ENCODE measurements at places on chromosomes 5 and 9. TPM values are rescaled to one million over a fixed set of nuclear protein-coding genes. Genes with fewer than 3 reads are reported as not detected.

Gene RBM27
- 25.3 TPM for total RNA-seq

Gene ZNF79
- 14.6 TPM for total RNA-seq

Gene COL15A1
- total RNA-seq = 104 TPM

Gene CCDC107
- 88.9 TPM for total RNA-seq

Gene CCIN
- total RNA-seq = not detected

Gene LTC4S
- total RNA-seq = 5.0 TPM

Gene PRKAA1
- 90.3 TPM for total RNA-seq

Gene PDGFRB
- 54.9 TPM for total RNA-seq

Gene TMEM252
- total RNA-seq = not detected

DNA sequence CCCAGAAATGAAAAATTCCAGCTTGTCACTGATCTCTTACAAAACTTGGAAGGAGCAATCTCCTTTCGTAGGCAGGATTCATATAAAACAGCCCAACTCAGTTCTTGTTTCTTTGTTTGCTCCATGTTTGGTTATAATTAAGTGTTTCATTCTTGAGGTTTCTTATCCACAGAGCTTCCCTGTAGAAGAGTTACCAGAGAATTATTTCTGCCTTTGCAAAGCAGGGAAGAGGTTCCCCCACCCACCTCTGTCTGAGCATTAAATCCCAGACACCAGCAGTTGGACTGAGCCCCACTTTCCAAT lies 34.1 kb upstream of the RAI14 start:
- DNase-seq = no peak

DNA sequence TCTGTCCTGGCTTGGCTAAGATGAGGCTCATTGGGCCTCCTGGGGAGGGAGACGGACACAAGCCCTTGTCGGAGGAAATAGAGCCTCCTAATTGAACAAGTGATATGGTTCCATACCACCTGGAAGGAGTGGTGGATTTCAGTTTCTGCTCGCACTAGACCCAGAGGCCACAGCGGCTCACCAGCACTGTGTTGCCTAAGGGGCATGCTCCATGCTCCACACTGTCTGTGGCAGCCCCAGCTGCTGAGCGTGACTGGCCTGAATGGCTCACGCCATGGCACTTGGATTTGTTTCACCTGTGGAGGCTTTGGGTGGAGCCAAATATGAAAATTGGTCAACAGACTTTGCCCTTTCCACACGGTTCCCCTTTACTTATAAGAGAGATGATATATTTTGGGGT lies 181.1 kb downstream of the HSPA4 start:
- DNase-seq = peak; percentile 26

DNA sequence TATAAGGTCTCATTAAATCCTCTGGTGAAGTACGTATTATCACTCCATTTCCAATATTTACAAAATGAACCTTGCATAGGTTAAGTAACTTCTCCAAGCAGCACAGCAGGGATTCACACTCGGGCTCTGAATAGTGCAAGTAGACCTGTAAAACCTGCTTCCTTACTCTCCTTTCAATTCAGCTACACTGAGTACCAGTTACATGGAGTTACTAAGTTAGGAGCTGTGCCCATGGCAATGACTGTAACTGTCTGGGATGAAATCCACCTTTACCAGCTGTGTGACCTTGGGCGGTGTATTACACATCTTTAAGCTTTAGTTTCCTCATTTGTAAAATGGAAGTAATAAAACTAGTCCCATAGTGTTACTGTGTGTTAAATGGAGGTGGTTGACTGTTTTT lies 15.9 kb upstream of the MOB3B start:
- no peak for DNase-seq

- DNase-seq = no peak
Observed at GRCh38 chr5:25439025-25439424, 794.2 kb upstream of the CDH10 start.

DNA sequence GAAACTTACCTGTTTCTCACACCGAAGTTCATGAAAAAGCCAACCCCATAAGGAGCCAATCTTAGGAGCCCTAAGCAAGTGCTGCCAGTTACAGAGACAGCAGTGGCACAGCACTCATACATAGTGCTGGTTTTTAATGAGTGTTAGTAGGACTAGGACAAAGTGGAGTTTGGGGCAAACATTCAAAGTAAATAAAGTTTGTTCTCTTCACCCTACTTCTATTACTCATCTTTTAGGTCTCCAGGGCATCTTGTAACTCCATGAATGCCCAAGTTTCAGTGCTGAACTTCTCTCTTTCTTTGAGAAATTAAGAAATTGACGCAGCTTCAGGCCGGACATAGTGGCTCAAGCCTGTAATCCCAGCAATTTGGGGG lies 584.7 kb downstream of the EBF1 start:
- no peak for DNase-seq

DNA sequence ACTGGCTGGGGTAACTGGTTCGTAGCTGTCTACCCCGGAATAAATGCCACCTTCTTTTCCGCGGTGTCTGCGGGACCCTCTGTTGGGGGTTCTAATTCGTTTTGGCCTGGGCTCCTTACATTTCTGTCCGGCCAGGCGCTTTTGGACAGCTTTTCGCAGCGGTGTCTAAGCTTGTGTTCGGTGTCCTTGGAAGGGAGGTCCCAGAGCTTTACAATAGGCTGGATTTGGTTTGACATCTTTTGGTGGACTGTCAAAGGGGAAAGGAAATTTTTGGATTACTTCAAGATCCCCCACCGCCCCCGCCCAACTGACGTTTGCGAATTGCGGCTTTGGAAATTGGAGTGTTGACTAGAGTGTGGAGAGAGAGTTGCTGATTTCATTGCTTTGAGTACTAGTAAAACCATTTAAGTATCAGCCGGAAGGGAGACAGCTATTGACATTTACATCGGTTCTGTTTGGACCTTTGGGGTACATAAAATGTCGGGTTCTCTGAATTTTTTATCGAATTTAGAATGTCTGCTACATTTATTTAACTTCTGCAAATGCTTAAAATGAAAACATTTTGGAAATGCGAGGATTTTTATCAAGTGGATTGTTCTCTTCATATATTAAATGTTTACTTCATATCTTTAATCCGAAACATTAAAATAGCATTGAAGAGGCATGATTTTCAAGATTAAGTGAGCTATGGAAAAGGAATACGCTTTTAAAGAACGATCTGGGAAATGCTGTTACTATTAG lies 4.7 kb upstream of the PURA start:
- DNase-seq = no peak

DNA sequence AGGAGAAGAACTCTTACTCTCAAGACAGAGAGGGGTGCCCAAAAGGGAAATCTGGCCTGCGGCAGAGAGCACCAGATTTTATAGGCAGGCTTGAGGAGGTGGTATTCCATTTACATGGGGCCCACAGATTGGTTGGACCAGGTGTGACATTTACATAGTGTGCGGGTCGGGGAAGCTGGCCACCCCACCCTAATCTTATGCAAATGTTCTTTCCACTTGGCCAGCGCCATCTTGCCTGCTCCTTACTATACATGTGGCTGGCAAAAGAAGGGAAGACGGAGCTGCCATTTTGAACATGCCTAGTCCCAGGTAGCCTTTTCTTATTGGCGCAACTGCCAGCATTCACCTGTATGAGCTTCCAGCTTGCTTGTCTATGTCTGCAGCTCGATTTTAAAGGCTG lies 34.8 kb downstream of the PLEKHG4B start:
- DNase-seq = no peak

- no peak for DNase-seq
Observed at GRCh38 chr5:107853031-107853430, 182.3 kb upstream of the EFNA5 start.

DNA sequence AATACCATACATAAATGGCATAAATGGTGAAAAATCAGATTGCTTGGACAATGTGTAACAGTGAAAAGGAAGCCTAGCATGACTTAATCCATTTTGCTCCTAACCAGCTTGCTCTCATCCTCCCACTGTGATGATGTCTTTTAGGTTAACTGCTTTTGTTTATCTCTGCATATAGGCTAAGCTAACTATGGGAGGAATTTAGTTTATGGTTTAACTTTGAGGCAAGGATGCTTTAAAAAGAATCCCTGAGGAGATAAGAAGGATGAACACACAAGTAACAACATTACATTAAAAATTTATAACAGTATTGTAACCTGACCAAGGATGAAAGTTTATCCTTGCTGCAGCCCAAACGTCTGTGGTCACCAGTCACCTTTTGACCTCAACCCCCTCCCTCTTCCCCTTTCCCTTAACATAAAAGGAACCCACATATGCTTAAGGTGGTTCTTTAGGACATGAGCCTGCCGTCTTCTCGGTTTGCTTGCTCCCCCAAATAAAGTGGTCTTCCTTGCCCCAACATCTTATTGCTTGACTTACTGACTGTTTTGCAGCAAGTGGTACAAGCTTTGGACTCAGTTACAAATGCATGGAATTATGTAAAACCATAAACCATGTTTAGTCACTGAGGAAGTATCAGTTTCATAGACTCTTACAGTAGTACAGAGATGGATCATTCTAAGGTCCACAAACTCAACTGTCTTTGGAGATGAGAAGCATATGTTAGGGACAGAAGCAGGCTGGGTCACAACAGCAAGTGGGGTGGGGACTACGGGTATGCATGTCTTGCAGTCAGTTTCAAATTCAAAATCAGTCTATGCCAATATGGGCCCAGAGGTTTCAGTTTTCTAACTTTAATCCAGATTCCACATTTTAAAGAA lies 31.3 kb downstream of the AGXT2 start:
- DNase-seq = no peak

- no peak for DNase-seq
Observed at GRCh38 chr5:62960781-62961180, 382.2 kb downstream of the LRRC70 start.

DNA sequence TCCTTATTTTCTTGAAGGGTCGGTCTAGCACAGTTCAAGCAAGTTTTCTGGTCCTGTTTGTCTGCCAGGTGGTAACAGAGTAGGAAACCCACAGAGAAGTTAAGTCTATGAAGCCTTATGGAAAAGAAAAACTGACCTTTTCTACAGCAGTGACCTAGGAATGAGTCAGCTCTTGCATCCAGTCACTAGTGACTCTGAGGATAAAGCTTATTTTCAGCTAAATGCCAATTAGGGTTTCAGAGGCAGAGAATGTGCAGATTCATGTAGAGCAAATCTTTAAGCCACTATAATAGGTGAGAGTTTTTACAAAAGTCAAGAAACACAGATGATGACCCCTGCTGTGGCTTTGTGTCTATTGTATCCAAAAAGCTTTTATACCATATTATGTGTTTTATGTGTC lies 100.7 kb downstream of the CWC27 start:
- DNase-seq = no peak

DNA sequence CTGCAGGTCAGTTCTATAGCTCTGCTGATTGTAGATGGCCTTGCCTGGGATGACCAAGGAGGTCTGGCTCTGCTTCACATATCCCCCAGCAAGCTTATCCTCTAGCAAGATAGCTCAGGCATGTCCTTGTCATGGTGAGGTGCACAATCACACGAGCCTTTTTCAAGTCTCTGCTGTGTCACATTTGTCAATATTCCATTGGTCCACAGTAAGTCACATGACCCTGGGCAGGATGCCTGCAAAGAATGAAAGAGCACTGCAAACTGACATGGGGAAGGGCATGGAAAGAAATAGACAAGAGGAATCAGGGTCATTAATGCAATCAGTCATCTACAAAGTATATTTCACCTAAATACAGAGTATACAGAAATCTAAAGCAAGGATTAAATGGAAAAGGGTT lies 142.0 kb downstream of the RORB start:
- DNase-seq = no peak
